ENCODE measurements at places on chromosomes 7 and 10.

- no peak for DNase-seq
Observed at GRCh38 chr10:31782701-31783100, 145.9 kb downstream of the ARHGAP12 start.

DNA sequence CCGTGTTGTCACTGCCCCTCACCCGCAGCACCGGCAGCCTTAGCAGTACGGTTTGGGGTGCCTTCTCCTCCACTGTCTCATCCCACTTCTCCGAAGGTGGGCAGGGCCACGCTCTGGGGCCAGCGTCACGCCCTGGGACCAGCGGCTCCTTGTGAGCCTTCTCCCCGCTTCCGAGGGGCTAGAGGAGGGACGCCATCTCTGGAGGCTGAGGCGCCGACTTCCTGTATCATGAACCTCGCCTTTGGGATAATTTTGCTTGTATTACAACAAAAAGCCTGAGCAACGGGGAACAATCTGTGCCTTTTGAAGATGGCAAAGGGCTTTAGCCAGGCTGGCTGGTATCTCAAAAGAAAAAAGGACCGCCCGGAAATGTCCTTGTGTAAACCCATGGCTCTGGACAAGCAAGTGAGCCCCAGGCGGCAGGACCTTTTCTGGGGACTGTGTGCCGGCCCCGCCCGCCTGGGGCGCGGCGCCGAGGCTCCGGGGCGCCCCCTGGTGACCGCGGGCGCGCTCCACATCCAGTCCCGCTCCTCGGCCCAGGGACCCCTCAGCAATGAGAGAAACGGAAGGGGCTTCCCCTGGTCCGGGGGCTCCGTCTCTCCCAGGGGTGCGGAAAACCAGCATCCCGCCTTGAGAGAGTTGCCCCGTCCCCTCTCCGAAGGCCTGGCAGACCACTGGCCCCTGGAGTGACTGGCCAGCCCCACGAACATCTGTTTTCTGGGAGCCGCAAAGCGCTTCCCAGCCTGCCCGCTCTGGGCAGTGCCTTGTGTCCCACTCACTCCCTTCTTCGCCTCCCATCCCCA lies 3.8 kb downstream of the DEPP1 start:
- no peak for DNase-seq

GRCh38 chr7:70318511-70318910 lies 720.2 kb downstream of the AUTS2 start:
- no peak for DNase-seq

DNA sequence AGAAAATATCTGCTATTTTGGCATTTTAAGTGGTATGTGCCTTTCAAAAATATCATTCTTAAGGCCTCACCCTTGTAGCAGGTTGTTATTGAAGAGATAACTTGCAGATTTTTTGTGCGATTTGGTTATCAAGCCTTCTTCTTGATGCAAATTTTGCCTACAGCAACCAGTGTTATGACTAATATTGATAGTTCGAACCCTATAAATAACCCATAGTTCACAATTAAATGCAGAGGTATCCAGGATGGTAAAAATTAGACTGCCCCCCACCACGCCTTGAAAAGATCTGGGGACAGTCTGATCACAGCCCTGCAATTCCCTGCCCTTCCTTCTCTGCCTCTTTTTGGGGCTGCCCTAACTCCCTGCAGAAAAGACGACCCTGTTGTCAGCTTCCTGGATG lies 28.4 kb upstream of the RAPGEF5 start:
- no peak for DNase-seq

- DNase-seq = no peak
Observed at GRCh38 chr10:115417585-115418265, 324.6 kb downstream of the ATRNL1 start.

GRCh38 chr10:114821915-114822443 lies 399 bp downstream of the FHIP2A start:
- peak; percentile 70 for DNase-seq

GRCh38 chr10:4459531-4459930 lies 366.5 kb upstream of the AKR1E2 start:
- DNase-seq = no peak

DNA sequence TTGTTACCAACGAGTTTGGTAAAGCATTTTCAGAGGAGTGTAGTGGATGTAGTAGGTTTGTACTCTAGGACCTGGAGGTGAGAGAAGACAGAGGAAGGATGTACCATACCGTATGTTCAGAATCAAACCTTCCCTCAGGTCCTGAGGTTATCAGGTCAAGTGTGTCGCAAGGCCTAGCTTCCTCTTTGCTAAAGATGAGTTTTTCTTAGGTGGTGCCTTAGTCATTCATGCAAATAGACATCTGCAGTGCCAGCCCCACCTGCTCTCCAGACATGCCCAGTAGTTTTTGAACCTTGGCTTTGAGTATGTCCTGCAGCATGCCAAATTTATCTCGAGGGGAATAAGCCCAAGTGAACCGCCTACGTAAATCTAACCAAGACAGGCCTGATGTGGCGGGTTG lies 71.3 kb downstream of the HDAC9 start:
- DNase-seq = no peak

- DNase-seq = no peak
Observed at GRCh38 chr10:4353964-4354363, 472.0 kb upstream of the AKR1E2 start.

DNA sequence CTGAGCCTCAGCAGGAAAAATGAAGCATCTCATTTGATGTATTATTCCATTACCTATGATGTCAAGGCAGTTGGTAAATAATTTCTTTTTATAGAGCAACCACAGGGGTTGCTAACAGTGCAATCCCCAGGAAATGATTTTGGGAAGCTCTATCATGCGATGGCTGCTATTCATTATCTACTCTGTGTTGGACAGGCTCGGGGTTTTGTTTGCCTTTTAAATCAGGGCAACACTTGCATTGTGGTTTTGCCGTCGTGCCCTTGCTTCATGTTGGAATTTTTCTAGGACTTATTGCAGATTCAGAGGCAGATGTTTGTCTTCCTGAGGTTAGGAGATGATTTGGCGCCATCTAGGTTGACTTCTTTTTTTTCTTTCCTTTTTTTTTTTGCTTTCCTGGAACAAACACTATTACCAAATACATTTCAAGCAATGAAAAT lies 128.4 kb downstream of the BICC1 start:
- DNase-seq = no peak

- no peak for DNase-seq
Observed at GRCh38 chr10:28118985-28119628, 120.2 kb upstream of the ODAD2 start.

GRCh38 chr7:70553364-70553763 lies 578.6 kb upstream of the GALNT17 start:
- no peak for DNase-seq

DNA sequence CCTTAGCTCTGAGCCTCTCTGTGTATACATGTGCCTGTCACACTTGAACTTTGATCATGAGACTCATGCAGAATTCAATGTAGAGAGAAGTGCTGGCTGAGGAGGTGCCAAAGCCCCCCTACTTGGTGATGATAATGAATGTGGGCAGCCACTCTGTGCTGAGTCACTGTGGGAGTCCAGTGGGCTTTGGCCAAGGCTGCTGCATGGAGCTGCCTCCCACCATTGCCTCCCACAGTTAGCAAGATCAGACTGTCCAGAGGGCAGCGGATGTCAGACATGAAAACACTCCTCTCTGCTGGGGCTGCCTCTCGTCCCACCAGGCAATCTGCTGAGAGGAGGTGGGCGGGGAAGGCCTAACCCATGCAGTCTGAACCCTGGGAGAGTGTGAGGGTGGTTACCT lies 180.3 kb downstream of the SH2D4B start:
- DNase-seq = no peak

DNA sequence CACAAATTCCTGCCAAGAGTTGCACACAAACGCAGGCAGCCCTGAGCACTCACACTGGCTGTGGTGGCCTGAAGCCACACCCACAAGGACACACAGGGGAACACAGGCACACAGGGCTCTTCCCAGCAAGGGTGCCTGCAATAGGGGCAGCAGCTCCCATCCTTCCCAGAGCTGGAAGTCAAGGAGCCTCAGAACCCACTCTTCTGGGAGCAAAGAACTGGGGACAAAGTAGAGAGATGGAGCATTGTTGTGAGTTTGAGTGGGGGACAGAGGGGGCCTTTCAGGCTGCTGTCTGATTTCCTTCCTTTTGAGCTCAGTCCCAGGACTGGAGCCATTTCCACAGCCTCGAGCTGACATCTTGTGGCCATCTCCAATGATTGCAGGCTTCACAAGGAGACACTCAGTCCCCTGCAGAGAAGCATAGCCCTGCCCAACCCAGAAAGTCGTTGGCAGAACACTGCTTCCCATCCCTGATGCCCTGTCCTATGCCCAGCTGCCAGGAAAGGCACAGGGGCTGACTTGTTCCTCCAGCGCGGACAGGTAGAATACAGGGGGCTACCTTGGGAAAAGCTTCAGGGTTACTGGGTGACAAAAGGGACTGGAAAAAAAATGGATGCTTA lies 34.4 kb upstream of the SLF2 start:
- DNase-seq = no peak

GRCh38 chr10:72297281-72297804 lies 23.6 kb downstream of the DDIT4 start:
- no peak for DNase-seq

DNA sequence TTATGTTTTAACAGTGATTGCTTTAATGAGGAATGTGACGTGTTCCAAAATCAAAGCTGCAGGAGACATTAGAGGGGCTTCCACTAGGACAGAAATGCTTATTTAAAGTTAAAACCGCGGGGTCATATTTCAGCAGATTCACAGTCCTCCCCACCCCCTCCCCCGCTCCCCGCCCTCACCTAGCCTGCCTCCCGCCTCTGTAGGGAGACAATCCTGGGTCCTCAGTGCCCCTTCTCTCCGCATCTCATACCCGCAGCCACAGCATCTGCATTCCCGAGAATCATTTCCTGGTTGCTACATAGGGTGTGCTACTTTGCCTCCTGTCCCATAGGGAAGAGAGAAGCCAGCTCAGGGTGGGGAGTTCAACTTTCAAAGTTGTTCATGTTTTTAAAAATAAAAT lies 3.1 kb upstream of the DRGX start:
- no peak for DNase-seq

GRCh38 chr7:50667789-50668226 lies 102.6 kb upstream of the DDC start:
- no peak for DNase-seq

- no peak for DNase-seq
Observed at GRCh38 chr7:150945171-150945852, 32.8 kb downstream of the KCNH2 start.

GRCh38 chr10:62585211-62585775 lies 211.1 kb downstream of the ZNF365 start:
- DNase-seq = no peak

GRCh38 chr7:39017369-39017915 lies 39.7 kb downstream of the POU6F2 start:
- DNase-seq = no peak

DNA sequence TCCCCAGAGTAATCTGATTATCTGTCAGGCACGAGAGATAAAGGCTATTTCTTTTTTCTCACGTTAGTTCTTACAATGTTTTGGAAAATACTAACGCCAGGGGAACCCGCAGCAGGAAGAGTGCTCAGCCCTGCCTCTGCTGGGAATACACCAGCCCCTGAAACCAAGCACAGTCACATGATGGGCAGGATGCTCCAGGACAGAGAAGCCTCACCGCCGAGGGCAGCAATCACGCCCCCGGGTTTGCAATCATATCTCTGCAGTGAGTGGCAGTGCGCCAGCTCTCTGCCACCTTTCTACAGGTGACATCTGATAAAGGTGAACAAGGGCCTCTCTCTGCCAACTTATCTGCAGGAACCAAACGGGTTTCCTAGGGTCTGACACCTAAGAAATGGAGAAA lies 39.8 kb downstream of the BRI3 start:
- DNase-seq = no peak

DNA sequence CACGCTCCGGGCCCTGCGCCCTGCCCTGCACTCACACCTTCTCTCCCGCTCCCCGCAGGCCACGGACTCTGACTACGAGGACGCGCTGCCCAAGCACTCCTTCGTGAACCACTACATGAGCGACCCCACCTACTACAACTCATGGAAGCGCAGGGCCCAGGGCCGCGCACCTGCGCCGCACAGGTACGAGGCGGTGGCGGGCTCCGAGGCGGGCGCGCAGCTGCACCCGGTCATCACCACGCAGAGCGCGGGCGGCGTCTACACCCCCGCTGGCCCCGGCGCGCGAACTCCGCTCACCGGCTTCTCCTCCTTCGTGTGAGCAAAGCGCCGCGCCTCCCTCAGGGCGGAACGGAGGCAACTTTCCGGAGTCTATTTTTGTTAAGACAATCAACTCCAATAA lies 417.0 kb upstream of the FOXK1 start:
- peak; percentile 62 for DNase-seq

- DNase-seq = no peak
Observed at GRCh38 chr7:135879233-135879632, 97.9 kb downstream of the MTPN start.

GRCh38 chr7:130987092-130987491 lies 253.1 kb upstream of the KLF14 start:
- no peak for DNase-seq

DNA sequence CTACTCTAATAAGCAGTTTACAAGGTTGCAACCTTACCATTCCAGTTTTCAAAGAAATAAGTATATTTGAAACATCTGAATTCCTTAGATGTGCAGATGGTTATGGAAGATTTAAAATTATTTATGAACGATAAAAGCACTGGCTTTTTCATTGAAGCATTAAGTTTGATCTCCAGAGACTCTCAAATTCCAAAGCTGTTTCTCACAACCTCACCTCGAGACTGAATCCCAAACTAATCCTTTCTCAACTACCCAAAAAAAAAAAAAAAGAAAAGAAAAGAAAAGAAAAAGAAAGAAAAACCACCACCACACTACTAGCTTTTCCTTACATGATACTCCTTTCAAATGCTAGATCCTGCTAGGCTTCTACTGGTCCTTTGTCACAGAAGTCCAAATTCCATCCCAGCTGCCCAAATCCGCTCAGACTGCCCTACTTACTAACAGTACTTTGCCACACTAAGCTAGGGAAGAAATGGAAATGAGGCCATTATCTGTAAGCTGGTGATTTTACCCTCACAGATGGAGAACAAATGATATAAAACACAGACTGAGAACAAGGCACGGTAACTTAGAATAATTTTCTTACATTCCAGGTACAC lies 100.6 kb upstream of the CDK1 start:
- no peak for DNase-seq

- peak; percentile 40 for DNase-seq
Observed at GRCh38 chr10:129754211-129755050, 209.6 kb downstream of the EBF3 start.

DNA sequence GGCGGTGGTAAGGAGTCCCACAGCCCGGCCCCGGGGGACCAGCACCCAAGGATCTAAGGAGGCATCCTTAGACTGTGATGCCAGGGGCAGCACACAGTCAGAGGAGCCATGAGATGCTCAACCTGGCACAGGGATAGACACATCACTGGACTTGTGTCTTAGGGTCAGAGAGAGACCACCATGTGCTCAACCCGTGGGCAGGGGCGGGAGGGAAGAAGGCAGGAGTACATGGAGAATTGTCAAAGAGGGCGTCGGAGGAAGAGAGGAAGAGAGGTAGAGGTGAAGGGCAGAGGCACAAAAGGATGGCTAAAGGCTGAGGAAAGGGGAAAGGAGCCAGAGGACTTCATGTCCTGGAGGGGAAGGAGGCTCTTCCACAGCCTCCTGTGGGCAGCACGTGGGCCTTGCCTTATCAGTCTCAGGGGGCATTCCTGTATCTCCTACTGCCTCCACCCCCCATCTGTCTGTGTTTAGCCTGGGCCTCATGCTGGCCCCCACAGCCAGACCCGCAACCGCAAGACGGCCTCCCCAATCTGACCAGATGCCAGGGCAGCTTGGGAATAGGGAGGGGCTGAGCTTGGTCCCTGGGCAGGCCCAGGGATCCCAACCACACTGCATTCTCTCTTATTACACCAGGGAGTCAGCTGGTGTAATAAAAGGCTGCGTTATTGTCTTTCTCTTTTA lies 2.2 kb downstream of the ADCY1 start:
- DNase-seq = no peak
